KG1 (cell line): ENCODE measurements at places on chromosomes 12 and 14.

GRCh38 chr12:99618657-99619056 is 28.9 kb upstream of the GARIN6 start:
- DNase-seq, result no peak

DNA sequence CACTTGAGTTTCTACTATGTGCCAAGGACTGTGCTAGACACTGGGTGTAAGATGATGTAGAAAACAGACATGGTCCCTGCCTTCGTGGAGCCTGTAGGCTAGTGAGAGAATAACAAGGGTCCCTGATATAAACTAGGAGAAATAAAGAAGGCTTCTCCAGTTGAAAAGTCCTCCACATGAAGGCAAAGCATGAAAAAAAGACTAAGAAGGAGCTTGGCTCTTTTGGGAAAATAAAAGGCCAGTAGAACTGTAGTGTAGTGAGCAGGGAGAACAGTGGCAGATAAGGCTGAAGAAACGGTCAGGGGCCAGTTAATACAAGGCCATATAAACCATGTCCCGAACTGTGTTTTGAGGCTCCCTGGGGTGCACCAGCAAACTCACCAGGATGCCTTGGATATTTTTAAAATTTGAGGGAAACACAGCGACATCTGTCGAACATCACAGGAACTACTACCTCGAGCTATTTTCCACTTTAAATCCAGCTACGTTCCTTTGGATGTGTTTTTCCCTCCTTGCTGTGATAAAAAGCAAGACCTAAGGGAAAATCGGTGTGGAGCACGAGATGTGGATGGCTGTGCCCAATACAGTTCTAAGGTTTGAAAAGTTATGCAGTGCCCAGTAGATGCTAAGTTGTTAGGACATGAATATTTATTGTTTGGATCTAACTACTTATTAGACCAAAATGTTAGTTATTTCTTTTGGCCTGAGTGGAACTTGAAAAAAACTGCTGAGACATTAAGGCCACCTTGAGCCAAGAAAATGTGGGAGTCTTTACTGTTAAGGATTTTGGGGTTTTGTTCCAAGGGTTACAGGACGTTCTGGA is 8.5 kb upstream of the CFL2 start:
- DNase-seq, result peak; percentile 40

DNA sequence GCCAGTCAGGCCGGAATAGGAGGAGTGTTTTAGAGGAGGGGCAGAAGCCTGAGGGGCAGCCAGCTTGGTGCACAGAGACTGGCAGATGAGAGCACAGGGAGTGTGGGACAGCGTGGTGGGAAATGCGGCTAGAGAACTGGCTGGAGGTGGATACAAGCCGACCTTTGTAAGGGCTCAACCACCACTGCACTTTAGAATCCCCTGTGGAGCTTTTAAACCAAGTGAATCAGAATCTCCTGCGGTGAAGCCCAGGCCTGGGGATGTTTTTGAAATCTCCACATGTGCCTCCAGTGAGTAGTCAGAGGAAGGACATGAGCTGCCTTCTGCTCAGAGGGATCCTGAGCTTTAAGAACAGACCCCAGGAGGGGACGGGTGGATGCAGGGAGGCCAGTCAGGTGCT is 10.9 kb upstream of the PCED1B start:
- DNase-seq, result no peak

DNA sequence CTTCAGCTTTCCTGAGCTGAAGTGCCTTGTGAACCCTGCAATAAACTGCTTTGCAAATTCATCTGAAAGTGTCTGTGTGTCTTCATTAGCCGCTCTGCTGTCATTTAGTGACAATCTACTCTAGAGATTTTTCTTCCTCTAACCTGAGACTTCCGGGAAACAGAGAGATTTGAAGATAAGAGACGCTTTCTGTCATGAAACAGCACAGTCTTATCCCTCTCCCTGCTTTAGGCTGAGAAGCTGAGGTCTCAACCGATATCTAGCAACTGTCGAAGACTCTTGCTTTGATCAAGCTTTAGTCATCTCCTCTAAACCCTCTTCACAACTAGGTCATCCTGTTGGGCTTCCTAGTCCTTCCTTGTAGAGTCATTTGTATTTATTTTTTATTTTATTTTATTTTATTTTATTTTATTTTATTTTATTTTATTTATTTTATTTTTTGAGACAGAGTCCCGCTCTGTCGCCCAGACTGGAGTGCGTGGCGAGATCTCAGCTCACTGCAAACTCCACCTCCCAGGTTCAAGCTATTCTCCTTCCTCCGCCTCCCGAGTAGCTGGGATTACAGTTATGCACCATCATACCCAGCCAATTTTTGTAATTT is 1.2 kb downstream of the RNASE2 start:
- no peak for DNase-seq

- DNase-seq, result no peak
Measured at GRCh38 chr12:117582135-117582784, 220.8 kb upstream of the NOS1 start.

- DNase-seq, result no peak
Measured at GRCh38 chr14:95770777-95771176, 56.9 kb upstream of the TCL1A start.

GRCh38 chr14:51096870-51097269 is 2.0 kb upstream of the TRIM9 start:
- DNase-seq, result no peak

- DNase-seq, result no peak
Measured at GRCh38 chr12:52533686-52534470, 13.7 kb upstream of the KRT5 start.

- DNase-seq, result no peak
Measured at GRCh38 chr12:77493302-77494168, 337.2 kb upstream of the NAV3 start.

DNA sequence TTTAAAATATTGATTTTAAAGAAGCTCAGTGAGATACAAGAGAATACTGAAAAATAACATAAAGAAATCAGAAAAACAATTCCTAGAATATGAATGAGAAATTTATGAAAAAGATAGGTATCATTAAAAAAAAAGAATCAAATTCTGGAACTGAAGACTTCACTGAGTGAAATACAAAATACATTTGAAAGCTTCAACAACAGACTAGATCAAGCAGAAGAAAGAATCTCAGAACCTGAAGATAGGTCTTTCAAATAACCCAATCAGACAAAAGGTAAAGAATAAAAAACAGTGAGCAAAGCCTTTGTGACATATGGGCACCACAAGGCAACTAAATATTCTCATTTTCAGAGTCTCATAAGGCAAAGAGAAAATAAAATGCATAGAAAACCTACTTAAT is 29.4 kb downstream of the CEP83 start:
- no peak for DNase-seq

GRCh38 chr14:44576356-44576755 is 69.3 kb upstream of the FSCB start:
- DNase-seq, result no peak

DNA sequence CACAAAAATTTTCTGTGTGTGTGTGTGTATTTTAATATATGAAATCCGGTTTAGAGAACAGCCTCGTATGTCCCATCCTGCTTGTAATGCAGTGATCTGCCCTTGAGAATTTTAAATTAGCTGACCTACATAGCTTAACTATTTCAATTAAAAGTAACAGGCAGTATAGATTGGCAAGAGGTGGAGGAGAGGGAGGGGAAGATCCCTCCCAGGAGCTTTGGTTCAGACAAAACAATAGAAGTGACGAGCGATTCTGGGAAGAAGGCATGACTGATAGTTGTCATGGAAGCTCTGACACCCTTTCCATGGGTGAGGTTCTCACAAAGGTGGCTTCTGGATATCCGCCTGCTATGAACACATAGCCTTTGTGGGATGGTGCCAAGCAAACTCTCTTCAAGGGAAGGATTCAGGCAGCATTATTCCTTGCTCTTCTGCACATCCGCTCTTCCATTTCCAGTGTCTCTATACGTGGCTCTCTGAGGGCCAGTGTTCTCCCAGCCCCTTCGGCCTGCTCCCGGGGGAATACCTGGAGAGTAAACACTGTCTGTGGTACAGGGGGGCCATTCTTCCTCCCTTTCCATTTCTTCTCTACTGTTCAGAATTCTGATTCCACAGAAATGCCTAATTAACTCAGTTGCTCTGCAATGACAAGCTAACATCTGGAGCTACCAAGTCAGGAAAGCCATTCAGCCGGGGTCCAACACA is 182.0 kb downstream of the CACNA1C start:
- no peak for DNase-seq

DNA sequence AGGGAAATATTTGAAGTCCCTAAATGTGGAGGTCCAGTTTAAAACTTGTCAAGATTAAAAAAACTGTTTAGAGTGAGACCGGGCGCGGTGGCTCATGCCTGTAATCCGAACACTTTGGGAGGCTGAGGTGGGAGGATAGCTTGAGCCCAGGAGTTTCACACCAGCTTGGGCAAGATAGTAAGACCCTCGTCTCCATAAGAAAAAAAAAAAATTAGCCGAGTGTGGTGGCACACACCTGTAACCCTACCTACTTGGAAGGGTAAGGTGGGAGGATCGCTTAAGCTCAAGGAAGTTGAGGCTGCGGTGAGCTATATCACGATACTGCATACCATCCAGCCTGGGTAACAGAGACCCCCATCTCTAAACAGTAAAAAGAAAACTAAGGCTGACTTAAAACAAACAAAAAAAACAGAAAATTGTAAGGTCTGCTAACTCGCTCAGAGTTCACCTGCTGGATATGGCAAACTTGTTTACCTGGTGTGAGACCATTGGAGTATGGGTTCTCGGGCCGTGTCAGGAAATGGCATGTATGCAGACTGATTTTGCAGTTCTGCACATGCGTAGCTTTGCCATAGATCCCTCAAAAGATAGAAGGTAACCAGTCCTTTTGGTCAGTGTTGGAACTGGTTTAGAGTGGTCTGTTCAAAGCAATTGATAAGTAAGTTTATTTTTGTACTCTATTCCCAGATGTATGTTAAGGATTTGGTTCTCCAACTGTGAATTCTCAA is 2.1 kb downstream of the RNF10 start:
- no peak for DNase-seq

GRCh38 chr12:95653771-95654546 is 102.7 kb upstream of the USP44 start:
- no peak for DNase-seq

DNA sequence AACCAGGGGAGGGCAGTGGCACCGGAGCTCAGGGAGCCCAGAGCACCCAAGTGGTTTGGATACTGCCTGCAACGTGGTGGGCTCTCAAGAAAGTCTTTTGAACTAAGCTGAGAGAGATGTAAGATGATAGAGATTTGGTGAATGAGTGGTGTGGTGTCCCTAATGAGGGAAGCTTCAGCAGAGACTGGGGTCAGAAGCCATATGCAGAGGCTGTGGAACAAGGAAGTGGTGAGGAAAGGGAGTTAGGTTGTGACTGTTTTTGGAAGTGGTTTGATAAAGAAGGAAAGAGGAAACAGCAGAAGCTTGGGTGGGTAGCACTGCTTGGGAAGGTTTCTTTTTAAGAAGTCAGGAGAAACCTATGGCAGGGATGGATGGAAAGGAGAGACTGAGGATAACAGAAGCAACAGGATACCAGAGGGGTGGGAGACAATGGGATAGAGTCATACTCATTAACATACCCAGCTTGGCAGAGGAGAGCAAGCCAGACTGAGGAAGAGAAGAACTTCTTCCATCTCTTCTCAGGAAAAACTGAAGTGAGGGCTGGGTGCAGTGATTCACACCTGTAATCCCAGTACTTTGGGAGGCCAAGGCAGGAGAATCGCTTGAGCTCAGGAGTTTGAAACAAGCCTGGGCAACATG is 24.1 kb downstream of the SLC4A8 start:
- DNase-seq, result no peak

DNA sequence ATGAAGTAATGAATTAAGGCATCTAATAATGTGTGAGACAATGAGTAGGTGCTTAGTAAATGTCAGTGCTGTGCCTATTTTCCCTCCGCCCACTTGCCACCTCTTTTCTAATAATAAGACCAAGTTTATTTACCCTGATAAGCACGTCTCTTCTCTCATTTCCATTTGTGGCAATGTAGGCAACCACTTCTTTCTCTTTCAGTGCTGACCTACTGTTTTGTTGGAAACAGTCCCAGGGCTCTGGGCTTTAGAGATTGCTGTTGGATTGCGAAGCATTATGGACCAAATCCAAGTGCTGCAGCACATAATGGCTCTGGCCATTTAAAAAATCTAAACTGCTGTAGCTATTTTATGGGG is 141.3 kb upstream of the PLEKHG7 start:
- no peak for DNase-seq

- DNase-seq, result no peak
Measured at GRCh38 chr12:3152892-3153291, 75.7 kb downstream of the TSPAN9 start.

DNA sequence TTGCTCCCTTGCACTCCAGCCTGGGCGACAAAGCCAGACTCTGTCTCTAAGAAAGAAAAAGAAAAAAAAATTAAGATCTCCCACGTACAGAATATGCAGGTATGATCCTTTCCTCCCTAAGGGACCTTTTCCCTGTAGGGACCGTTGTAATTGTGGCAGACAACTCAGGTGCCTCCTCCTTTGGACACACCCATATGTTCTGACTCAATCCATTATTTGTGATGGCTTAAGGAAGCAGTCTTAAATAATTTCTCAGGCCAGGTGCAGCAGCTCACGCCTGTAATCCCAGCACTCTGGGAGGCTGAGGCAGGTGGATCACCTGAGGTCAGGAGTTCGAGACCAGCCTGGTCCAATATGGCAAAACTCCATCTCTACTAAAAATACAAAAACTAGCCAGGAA is 53.1 kb downstream of the TMCC3 start:
- no peak for DNase-seq

GRCh38 chr12:47346251-47347019 is 266.7 kb upstream of the AMIGO2 start:
- no peak for DNase-seq

- DNase-seq, result no peak
Measured at GRCh38 chr14:60133487-60133886, 31.7 kb downstream of the DHRS7 start.

DNA sequence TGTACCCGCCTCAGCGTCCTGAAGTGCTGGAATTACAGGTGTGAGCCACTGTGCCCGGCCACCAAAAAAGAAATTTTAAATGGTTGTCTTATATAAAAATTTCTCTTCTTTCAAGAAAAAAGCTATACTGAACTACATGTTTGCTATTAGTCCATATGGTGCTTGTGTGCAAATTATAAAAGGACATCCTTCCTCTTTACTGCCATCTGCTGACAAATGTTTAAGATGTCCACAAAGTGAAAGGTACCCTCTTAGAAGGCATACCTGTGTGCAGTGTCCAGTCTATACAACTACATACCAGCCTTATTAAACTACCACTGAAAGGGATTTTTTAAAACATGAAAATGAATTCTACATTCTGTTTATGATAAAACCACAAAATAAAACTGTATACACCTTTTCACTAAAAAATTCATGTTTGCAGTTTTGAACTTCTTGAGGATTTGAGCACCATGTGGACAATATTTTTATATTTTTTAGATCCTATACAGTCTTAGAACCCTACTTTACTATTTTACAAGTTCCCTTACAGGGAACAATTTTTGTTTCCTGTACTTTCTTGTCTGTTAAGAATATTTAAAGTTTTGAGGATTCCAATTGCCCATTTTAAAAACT is 32.8 kb upstream of the TOMM20L start:
- peak; percentile 31 for DNase-seq
